ENCODE measurements at places on chromosomes 1 and 21. TPM values are rescaled to one million over a fixed set of nuclear protein-coding genes. Genes with fewer than 3 reads are reported as not detected.

Gene CLCA1
- not detected for total RNA-seq

Gene PROK1
- total RNA-seq, result not detected

Gene UBE4B
- 48.0 TPM for total RNA-seq

Gene CELSR2
- total RNA-seq, result 7.4 TPM

Gene RNU1-2
- 3,261 TPM for total RNA-seq

Gene FCRLA
- total RNA-seq, result 0.41 TPM

Gene SLC1A7
- total RNA-seq, result 23.9 TPM

Gene MYCBP
- 5.7 TPM for total RNA-seq
